Left ventricle myocardium superior (tissue), 1 donor: ENCODE measurements at places on chromosomes 11 and 22.

GRCh38 chr22:45010532-45010900 is 711 bp upstream of the PHF21B start:
- no peak for DNase-seq

DNA sequence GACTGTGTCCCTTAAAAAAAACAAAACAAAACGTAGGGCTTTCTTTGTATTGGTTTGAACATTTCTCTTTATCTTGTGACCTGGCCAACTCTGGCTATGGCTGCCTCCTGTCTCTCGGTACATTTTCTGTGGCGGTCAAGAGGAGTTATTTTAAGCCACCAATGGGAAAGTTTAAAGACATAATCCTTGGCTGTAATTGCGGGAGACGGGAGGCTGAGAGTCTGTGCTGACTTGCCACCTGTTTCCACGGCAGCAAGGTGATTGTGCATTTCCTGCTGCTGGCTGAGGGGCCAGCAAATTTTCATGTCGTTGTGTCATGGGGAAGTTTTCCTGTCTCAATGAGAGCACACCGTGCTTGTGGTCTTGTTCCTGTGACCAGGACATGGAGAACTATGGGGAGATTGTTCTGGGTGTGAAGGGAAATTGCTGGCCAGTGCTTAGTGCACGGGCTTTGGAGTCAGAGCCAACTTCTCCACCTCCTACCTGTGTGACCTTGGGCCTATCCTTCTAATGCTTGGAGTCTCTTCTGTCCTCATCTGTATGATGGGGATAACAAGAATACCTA is 11.0 kb downstream of the PTPRJ start:
- DNase-seq = no peak

DNA sequence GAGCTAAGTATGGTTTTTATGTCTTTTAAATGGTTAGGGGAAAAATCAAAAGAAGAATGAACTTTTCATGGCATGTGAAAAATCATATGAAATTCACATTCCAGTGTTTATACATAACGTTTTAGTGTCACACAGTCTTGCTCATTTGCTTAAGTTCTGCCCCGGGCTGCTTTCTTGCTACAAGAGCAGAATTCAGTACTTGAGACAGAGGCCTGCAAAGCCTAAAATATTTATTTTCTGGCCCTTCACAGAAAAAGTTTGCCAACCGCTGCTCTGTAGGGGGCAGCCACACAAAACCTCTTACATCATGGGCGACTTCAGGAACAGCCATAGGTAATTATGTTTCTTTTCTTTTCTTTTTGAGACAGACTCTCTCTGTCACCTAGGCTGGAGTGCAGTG is 1.0 kb upstream of the ATG2A start:
- DNase-seq = no peak

DNA sequence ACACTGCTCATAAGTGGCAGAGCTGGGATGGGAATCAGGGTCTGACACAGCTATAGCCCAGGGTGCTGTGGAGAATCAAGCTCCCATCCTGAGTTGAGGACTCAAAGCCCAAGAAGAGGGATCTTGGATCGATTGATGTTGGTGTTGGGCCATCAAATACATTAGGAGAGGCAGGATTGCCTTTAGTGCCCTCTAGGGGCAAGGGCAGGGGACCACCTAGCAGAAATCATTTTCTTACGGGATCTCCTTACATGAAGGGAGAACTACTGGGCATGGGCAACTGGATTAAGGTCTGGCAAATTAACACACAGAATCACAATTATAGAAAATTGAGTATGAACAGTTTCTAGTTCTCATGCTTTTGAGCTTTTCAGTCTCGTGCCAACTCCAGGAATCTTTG is 24.9 kb upstream of the EMSY start:
- DNase-seq = no peak

DNA sequence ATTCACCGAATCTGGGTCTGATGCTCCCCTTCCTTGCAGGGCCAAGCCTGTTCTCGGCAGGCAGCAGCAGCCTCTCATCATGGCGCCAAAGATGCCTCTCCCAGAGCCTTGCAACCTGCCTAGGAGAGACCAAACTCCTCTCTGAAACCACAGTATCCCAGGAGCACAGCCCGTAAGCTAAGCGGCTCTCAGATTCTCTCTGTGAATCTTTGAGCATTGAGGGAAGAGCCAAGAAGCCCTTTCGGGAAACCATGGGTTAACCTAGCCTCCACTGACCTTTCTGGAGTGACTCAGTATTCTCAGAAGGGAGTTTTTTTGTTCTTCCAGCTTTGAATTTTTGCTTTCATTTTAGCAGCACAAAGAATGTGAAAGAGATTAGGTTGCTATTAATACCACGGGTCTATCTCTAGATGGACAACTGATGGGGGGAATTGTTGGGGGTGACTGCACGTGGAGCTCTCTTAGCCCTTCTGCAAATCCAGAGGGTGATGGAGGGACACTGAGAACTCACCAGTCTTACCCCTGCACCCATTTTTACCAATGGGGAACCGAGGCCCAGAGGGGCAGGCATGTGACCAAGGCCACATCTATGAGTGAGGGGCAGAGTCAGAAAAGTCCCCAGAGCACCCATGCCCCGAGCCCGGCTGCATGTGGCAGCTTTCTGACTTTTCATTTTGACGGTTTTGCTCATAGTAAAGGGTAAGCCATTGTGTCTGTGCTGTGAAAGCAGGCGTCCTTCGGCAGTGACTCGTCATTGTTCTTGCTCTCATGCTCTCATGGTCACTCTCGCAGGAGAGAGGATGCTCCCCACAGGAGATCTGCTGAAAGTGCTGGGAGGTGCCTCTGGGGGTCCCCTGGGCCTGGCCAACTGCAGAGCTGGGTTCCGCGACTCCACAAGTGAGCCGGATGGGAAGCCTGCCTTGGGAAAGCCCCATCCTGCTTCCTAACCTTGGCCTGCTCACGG is 36.0 kb downstream of the IRAG1 start:
- DNase-seq = no peak

DNA sequence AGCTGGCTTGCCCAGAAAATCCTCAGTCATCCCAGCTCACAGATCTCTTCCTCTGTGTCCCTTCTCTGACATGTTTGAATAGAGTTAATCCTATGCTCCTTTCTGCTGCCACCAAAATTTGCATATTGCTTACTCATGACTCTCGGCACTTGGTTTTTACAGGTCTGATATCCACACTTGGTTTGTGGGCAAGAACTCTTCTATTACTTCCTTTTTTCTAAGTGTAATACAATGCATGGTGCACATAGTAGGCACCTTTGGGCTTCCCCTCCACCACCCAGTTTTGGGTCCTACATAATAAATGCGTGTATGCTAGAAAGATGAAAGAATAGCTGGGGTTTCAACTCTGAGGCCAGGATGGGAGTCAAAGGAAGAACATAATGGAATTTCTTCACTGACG is 69.7 kb upstream of the GRK3 start:
- no peak for DNase-seq
